IPS-NIHi11 (cell line): ENCODE measurements at places on chromosomes 6 and 20.

DNA sequence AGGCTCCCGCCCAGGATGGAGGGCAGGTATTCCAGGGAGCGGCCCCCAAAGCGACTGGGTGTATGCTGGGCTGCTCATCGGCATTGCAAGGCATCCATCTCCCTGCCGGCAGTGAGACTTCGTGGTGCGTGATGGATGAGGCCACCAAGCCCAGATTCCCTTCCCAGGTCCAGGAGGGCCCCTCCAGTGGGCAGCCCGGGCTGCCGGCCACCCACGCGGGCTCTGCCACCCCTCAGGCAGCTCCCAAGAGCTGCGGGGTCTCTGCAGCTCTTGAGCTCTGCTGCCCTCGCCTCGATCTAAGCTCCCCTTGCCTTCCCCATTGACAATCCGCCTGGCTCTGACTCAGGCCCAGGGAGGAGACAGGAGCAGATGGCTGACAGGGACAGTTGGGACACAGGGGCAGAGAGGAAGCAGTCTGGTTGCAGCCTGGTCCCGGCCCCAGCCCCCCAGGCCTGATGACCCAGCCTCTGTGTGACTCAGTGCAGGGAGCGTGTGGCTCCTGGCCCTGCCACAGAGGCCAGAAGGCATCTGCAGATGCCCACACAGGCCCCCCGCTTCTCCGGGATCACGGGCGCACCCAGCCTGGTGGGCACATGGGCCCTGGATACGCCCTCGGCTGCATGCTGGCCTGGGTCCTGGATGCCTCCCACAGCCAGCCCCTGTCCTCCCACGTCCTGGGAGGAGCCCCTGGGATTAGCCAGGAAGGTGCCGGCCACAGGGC lies 33.0 kb downstream of the SLCO4A1 start:
- DNase-seq: no peak

DNA sequence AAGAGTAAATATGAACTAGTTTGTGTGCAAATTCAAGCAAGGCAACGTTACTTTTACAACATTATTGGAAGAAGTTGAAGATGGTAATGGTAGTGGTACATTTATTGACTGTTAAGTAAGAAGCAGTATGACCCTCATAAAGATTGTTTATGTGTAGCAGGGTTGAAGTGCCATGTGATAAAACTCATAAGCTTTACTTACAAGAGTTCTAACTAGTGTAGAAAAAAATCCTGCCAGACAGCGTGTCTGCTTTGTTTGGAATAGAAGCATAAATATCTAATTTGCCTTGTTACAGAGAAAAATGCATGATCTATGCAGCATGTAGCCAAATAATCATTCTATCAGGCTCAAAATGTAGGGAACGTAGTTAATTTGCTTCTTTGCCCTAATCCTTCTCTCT lies 450.8 kb upstream of the SOX4 start:
- DNase-seq: no peak

DNA sequence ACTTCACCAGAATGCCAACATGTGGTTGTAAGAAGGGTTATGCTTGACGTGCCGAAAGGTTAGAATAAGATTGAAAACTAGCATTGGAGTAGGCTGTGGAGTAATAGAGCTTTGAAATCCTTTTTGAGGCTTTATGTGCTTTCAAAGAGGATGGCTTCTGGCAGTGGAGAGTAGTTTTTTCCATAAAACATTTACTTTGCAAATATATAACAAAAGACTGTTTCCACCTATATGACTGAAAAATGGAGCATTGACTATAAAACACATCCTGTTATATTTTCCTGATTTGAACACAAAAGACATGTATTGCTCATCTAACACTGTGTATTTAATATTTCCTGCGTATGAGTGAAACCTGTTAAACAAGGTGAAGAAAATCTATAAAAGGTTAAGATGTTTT lies 38.8 kb downstream of the ZFAND3 start:
- DNase-seq: no peak

GRCh38 chr6:120410586-120410985 lies 923.7 kb downstream of the TBC1D32 start:
- no peak for DNase-seq

DNA sequence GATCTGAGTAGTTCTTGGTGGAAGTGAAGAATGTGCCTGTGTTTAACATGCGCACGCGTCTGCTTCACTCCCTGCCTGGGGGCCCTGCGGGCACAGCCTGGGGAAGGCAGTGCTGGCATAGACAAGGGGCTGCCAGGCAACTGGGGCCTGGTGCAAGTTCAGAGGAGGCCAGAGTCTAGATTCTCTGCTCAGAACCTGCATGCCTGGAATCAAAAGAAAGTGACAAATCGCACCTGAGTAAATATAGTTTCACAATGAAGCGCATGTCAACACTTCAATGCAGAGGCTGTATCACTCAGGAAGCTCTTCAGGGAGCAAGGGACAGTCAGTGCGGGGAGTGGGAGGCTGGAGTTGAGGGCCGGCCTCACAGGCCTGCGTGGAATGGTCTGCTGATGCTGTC lies 24.2 kb upstream of the PPP1R14C start:
- no peak for DNase-seq

DNA sequence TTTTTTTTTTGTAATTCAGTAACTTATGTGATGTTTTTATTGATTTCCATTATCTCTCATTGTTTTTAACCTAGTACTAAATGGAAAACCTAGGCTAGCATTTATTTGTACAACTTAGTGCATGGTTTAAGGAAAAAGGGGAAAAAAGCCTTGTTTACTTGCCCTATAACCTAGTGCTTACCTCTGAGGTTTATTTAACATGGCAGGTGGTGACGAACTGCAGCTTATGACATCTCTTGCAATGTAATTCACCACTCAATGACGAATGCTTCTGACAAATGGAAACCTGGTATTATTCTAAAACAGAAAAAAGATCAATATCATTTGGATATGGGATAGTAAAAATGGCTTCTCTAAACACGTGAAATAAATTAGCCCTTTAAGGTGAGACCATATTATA lies 618.6 kb upstream of the FLRT3 start:
- no peak for DNase-seq

GRCh38 chr20:10419550-10420133 lies 14.4 kb downstream of the MKKS start:
- DNase-seq: no peak
